Mucosa of gallbladder (tissue), 1 donor: ENCODE measurements at places on chromosomes 3 and 15.

DNA sequence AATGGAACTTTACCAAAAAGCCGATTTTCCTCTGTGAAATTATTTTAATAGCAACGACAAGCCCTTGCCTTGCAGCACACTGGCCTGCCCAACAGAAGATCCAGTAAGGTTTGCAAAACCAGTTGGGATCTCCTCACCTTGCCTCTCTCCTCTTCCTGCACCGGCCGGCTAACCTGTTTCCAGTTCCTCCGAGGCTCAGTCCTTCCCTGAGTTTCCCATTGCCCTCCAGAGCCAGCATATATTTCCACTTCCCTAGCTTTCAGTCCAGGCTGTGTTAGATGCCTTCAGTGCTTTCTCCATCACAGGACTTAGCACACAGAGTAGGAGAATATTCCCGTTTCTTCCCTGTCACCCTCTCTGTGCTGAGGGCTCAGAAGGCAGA is 60.3 kb downstream of the NOX5 start:
- no peak for DNase-seq

GRCh38 chr3:186786922-186787321 is 3.5 kb downstream of the EIF4A2 start:
- no peak for DNase-seq

- no peak for DNase-seq
Measured at GRCh38 chr3:102661707-102662497, 227.1 kb downstream of the ZPLD1 start.

- no peak for DNase-seq
Measured at GRCh38 chr15:58742022-58742813, 7.3 kb downstream of the ADAM10 start.

DNA sequence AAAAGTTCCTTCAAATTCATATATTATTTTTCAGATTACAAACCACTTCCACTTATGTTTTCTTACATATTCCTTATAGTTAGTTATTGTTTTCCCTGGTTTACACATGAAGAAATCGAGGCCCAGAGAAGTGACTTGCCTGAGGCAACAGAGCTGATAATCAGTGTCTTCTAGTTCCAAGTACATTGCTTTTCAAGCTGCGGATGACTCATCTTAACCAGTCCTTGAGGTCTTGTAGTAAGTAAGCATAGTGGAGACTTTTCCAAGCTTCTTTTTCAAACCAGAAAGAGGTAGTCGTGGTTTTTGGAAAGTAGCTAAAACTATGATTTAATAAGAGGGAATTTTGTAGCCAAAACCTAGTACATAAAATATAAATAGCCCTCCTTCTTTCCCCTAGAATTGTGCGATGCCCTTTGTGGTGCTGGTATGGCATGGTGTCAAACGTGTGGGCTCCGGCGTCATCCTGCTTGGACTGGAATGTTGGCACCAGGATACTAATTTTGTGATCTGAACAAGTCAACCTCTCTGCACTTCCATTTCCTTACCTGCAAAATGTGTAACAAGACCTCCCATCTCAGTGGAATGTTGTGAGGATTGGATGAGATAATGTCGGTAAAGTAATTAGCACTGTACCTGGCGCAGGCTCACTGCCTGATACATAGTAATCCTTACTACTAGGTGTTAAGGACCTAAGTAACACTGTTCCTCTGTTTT is 19.0 kb upstream of the DLG1 start:
- no peak for DNase-seq

DNA sequence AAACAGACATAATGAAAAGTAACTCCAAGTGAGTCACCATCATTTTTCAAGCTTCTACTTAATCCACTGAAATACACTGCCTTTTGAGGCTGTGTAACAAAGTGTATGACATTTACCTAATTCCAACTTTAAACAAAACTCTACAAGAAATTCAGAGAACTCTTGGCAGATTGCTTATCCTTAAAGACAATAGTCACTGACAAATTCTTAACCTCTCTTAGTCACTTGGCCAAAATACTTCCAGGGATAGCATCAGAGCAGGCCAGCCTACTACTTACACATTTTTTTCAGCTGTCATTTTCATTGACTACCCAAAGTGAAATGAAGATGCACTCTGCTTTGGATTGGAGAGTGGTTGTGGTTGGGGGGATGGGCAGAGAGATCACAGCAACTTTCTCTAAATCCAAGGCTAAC is 3.6 kb downstream of the WWTR1 start:
- DNase-seq, result no peak

- no peak for DNase-seq
Measured at GRCh38 chr15:81014446-81015093, 13.8 kb downstream of the TLNRD1 start.

DNA sequence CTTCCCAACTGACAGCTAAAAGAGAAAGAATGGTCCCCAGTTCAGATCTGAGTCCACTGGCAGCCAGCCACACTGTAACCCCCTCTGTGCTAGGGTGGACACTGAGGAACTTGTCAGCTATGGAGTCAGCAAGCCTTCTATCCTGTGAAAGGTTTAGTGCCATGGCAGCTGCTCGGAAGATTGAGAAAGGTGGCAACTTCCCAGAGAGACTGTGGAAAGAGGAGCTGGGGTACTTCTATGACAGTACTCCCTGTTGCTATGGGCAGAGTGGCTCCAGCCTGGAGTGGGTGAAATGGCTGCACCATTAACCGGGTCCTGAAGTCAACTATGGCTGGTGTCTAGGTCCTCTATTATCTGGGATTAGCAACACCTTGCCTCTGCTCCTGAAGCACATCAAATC is 447.2 kb downstream of the EPHB1 start:
- no peak for DNase-seq

- DNase-seq, result peak; percentile 31
Measured at GRCh38 chr15:68310178-68310803, 32.7 kb downstream of the FEM1B start.

DNA sequence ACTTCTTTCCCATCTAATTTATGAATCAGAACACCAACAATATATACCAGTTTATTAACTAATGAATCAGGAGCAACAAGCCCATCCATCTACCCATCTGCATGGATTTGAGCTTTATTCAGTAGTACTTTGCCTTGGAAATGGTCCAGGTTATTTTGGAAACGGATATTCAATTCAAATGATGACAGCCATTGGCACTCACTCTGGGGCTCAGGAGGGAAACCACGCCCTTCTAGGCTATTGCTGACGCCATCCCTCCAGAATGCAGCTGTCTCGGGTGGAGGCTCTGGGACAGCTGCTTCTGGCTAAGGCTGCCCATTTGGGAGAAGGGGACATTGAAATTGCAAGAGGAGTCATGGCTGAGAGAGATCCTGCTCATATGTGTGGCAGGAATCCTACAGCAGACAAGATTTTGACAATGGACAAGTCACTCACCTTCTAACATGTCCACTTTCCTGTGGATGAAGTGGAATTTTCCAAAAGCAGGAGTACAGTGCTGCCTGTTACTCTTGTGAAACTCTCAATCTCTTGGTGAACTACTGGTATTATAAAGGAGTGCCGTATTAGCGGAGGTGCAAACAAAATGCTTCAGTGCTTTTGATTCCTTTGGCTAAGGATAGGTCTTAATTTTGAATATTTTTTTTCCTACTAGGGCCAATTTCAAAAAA is 29.3 kb upstream of the TRAK1 start:
- peak; percentile 46 for DNase-seq

- DNase-seq, result no peak
Measured at GRCh38 chr3:128684986-128685726, 34.5 kb upstream of the RPN1 start.

- peak; percentile 74 for DNase-seq
Measured at GRCh38 chr3:53342353-53342752, 5.0 kb downstream of the DCP1A start.

DNA sequence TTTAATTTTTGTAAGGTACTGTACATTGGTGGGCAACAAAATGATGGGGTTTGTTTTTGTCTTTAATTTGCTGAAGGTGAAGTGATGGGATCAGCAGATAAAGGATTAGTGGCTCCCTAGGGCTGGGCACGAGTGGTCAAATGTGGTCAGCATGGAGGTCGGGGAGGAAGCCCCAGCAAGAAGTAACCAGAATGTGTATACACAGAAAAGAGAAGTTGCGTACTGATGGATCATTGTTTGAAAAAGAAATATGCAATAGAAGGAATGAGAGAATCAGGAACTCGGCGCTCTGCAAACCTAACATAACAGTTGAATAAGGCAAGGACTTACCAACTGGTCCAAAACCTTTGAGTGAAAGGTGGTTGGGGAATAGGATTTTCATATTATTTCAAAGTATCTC is 1.5 kb downstream of the TMOD2 start:
- no peak for DNase-seq

- DNase-seq, result no peak
Measured at GRCh38 chr15:93206893-93207292, 117.9 kb upstream of the RGMA start.

DNA sequence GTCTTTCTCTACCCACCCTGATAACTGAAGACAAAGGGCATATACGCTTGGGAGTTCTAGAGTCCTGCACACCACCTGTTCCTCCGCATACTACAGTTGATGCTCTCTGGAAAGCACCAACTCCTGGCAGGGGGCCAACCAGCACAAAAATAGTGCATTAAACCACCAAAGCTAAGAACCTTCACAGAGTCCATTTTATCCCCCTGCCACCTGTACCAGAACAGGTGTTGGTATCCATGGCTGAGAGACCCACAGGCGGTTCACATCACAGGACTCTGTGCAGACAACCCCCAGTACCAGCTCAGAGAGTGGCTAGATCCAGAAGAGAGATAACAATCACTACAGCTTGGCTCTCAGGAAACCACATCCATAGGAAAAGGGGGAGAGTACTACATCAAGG is 114.4 kb upstream of the POU1F1 start:
- no peak for DNase-seq
